ENCODE measurements at places on chromosomes 12 and 14.
A peak's percentile ranks its signal among the peaks of the same experiment; 100 is the strongest.

DNA sequence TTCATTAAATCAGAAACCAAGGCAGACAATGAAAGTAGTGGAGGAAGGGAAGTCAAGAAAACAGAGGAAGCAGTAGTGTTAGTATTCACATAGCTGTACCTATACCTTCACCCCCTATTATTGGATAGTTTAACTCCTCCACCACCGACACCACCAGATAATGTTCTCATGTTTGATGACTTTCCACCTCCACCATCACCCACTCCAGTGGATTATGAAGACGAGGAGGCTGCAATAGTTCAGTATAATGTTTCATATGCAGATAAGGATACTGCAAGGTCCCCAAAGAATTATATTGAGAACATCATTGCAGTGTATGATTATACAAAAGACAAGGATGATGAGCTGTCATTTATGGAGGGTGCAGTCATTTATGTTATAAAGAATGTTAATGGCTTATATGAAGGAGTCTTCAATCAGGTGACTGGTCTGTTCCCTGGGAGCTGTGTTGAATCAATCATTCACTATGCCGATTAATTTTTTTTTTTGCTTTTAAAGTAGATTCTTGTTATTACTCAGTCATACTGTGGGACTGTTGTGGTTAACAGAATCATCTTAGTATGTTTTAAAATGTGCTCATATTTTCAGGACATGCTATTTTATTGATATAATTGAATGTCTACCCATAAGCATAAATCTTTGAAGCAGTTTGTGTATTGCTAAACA lies 32.2 kb upstream of the KTN1 start:
- DNase-seq, result no peak

DNA sequence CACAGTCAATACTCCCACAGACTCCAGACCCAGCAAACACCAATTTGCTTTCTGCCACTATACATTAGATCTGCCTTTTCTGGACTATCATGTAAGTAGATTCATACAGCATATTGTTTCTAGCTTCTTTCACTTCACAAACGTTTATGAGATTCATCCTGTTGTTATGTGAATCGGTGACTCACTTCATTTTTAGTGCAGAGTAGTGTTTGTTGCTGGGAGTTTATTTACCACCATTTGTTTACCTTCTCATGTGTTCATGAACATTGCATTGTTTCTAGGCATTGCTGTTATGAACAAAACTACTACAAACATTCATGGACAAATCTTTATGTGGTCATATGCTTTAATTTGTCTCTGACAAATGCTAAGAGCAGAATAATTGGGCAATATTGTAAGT lies 807.8 kb upstream of the TMEM132C start:
- no peak for DNase-seq

DNA sequence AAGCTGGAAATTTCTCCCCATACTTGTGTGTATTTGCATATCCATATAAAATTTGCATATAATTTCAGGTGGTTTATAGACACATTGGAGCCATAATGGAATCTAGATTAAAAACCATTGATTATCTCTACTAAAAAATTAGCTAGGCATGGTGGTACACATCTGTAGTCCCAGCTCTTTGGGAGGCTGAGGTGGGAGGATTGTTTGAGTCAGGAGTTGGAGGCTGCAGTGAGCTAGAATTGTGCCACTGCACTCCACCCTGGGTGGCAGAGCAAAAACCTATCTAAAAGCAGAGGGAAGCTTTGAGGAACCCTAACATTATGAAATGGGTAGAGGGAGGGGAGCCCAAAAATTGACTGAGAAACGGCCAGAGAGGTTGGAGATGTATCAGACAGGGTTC lies 2.6 kb upstream of the RDH11 start:
- no peak for DNase-seq

DNA sequence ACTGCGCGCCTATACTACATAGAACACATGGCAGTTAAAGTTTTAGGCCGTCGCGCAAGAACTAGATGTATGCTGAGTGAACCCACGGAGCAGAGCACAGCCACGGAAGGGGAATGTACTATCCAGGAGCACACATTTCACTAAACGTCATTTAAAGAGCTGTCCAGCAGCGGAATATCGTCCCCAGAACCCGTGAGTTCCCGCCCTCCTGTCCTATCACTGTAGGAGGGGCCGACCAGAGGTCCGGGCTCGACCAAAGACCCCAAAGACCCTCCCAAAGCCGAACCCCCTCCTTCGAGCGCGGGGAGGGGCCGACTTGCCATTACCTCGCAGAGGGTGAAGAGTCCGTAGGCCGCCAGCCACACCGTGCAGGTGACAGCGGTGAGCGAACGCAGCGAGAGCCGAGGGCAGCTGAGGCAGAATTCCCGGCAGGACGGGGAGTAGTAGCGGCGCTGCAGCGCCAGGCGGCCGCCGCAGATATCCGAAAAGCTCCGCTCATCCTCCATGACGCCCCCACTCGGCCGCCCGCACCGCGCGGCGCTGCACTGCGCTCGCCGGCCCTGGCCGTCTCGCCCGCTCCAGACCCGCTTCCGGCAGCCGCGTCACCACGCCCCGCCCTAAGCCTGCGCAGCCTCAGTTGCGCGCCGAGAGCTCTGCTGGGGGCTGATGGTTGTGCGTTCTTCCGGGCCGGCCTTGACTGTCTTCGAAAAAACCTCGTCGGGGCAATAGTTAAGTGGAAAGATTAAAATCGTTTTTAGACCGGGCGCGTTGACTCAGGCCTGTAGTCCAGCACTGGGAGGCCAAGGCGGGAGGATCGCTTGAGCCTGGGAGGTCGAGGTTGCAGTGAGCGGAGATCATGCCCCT lies at the start of gene PIGH:
Gene PIGH (minus strand): TSS at position 571 of the 864 bp plus-strand sequence. CDS start 65 bp downstream, at position 506.
- DNase-seq, result peak; percentile 91

GRCh38 chr12:9331218-9331626 lies 123.0 kb upstream of the PZP start:
- DNase-seq, result peak; percentile 54

- no peak for DNase-seq
These were observed 35.5 kb upstream of the CSRP2 start for GRCh38 chr12:76914102-76914859.

GRCh38 chr12:65566751-65567150 lies 257.5 kb upstream of the HMGA2 start:
- DNase-seq, result no peak

DNA sequence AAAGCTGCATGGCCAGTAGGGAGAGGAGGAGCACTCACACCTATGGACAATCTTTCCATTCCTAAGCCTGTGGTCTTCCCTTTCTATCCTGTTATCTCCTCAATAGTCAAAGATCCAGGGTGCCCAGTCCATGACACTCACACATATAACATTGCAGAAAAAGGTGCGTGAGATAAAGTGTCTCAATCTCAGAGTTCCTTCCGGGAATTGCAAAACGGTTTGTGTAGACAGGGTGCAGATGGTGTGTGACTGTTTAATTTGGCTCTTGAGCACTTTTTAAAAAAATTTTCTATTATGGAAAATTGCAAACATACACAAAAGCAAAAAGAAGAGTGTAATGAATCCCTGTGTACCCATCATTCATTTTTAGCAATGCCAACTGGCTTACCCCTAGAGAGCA lies 1493.6 kb downstream of the AACS start:
- no peak for DNase-seq

GRCh38 chr12:100823963-100824362 lies 29.4 kb downstream of the ANO4 start:
- DNase-seq, result no peak

DNA sequence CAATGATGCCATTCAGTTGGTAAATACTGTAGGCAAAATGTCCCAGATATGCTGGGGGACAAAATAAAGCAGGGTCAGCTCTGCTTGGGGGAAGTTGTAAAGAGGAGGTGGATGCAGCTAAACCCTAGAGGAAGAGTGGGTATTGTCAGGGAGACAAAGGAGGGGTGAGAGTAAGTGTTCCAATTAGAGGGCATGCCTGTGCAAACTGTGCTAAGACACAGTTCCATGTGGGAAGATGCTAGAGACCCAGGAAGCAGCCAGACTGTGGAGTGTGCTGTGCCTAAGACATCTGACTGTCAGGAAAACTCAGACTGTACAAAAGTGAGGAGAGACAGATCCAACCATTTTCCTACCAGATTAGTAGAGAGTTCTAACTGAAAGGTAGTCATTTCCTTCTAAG lies 474.3 kb downstream of the ATP23 start:
- no peak for DNase-seq

Data from stimulated activated CD8-positive, alpha-beta memory T cell treated with anti-CD3 and anti-CD28 coated beads, Interleukin-7, amount 100 ng/mL, for 1 hour (primary cell).